Heart right ventricle (tissue), 16 donors: ENCODE measurements at places on chromosomes 13 and 19. TPM values are rescaled to one million over a fixed set of nuclear protein-coding genes. Genes with fewer than 3 reads are reported as not detected.

- no peak for DNase-seq
Observed at GRCh38 chr19:18605546-18606280, 886 bp downstream of the CRLF1 start.

DNA sequence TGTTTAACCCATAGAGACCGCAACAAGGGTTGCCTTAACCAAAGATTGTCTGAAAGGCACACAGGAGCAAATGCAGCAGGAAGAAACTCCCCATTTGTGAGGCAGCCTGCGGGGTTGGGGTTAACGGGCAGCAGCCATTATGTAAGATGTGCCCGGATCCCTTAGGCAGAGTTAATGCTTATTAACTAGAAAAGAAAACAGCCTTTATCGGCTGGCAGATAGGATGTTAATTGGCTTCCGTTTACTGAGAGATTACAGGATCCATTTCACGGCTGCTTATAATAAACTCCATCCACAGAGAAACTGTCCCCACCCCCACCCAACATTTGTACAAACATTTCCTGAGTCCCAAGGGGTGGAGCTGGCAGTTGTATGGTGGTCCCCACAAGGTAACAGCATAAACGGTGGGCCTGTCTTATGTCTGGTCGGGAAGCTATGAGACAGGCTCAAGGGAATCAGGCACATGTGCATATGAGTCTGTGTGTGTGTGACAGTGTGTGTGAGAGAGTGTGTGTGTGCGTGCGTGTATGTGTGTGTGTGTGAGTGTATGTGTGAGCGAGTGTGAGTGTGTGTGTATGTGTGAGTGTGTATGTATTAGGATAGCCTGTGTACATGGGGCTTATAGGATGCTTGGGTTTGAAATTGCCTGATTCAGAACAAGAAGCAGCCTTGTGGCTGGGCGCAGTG, 10.5 kb downstream of the SLC25A42 start:
- no peak for DNase-seq

GRCh38 chr13:33286128-33286527, 573 bp upstream of the STARD13 start:
- DNase-seq: no peak

GRCh38 chr13:110683203-110683883, 22.6 kb downstream of the CARS2 start:
- no peak for DNase-seq

CDKN2D gene
- 13.6 TPM for total RNA-seq
